ENCODE measurements at places on chromosomes 4 and X.

GRCh38 chr4:16139066-16139945 is 55.5 kb upstream of the PROM1 start:
- DNase-seq = no peak

GRCh38 chr4:16496501-16496900 is 270.2 kb upstream of the TAPT1 start:
- no peak for DNase-seq

DNA sequence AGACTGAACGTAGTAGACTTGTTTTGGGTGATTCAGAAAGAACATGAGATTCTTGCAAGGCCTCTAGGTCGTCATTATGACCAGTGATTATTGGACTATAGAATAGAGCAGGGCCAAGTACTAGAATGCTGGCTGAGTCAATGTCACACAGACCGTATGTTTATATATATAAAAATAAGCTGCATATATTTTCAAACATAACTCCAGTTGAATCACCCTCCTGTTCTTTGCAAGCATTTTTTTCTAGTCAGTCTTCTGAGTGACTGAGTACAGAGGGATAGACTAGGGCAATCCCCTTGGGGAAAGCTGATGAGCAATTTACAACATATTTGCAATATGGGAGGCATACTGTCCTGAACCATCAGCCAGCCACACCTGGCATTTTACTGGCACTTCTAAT is 48.4 kb upstream of the PRPS1 start:
- DNase-seq = no peak

- no peak for DNase-seq
Observed at GRCh38 chr4:91198951-91199350, 1071.8 kb downstream of the CCSER1 start.

GRCh38 chrX:23385242-23385641 is 50.6 kb downstream of the PTCHD1 start:
- no peak for DNase-seq

- no peak for DNase-seq
Observed at GRCh38 chr4:67071641-67072040, 473.7 kb downstream of the CENPC start.

- no peak for DNase-seq
Observed at GRCh38 chrX:153469811-153470410, 465 bp downstream of the HAUS7 start.

GRCh38 chr4:104064646-104065577 is 345.1 kb upstream of the TACR3 start:
- DNase-seq = peak; percentile 2

GRCh38 chrX:115372152-115372551 is 82.6 kb downstream of the LUZP4 start:
- DNase-seq = no peak

GRCh38 chrX:136899221-136899620 is 18.7 kb upstream of the RBMX start:
- DNase-seq = no peak

DNA sequence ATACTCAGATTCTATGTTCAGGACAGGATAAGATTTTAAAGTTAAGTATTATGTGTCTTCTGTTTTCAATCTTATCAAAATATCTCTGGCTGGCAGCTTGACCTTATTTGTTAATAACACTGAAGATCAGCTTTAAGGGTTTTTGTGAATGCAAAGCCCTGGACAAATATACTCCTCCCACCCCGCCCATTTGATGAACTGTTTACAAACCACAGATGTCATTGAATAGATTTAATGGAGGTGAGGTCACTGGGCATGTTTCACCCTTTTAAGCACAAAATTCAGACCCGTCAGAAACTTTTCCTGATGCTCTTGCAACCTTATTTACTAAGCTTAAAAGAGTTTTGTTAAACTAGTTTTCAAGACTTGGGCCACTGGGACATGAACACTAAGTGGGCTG is 10.1 kb upstream of the CXCL8 start:
- no peak for DNase-seq

DNA sequence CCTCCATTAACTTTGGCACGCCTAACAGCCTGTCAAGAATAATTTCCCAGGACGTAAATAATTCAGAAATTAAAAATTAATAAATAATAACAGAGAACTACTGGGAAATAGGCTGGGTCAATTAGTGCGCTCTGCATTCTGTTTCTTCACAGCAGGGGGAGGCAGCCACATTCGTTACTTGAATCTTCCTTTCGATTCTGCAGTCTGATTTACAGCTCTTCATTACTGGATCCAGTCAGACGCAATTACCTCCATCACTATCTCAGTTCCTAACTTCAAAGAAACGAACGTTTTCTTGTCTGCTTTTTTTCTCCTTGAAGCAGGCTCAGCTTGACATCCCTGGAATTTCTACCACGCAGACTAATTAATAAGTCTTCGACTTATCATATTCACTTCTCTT is 9.0 kb upstream of the RPL34 start:
- DNase-seq = no peak

GRCh38 chrX:5681159-5681558 is 547.5 kb downstream of the NLGN4X start:
- DNase-seq = no peak

GRCh38 chrX:47361538-47362511 is 8.6 kb upstream of the ZNF157 start:
- DNase-seq = no peak

GRCh38 chr4:138870737-138871554 is 144.6 kb upstream of the NOCT start:
- peak; percentile 11 for DNase-seq

DNA sequence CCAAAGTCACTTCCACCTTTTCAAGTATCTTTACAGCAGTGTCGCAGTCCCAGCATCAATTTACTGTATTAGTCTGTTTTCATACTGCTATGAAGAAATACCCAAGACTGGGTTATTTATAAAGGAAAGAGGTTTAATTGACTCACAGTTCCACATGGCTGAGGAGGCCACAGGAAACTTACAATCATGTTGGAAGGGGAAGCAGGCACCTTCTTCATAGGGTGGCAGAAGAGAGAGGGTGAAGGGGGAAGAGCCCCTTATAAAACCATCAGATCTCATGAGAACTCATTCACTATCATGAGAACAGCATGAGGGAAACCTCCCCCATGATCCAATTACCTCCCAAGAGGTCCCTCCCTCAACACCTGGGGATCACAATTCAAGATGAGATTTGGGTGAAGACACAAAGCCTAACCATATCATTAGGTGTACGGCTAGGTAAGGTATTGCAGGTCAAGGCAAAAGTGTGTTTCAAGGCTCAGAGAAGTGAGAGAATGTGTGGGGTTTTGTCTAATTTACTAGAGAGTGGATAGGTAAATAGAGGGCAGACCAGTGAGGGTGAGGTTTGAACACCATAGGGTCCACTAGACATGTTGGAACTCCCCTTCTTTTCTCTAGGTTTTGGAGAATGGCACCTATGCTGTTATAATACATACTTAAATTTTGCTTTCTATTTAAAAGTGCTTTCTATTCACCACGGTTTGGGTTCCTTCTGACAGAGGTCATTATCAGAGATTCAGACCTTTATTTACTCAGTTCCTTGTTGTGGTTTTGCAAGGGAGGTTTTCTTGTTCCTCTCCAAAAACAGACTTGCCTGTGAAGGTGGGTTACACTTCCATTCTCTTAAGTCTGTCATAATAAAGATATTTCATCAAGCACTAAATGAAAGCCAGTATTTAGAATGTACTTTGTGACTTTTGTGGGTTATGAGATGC is 186.6 kb downstream of the CPEB2 start:
- no peak for DNase-seq

GRCh38 chr4:139214039-139214534 is 37.1 kb upstream of the ELF2 start:
- DNase-seq = no peak

DNA sequence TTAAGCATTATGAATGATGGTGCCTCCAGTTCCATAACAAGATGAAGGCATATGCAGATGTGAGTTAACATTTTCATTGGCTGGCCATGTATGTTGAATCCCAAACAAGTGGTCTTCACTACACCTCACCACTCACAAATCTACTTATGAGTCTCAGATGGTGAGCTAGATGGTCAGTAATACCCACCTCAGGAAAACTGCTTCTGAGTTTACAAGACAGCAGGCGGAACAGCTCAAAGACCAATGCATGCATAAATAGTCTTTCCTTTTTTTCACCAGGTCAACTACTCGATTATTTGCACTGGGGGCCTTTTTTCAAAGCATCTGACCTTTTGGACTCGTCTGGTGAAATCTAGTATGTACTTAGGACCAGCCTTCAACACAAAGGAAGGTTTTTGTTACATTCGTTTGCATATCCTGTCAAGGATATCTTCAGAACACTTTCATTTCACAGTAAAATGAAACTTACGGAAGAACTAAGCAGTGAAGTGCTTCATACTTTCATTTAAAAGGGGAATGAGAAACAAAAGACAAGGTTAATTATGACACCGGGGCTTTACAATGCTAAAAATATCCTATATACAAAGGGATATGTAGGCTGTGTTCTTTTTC is 23.1 kb upstream of the TLR7 start:
- no peak for DNase-seq
